Endodermal cell (in vitro differentiated cells): ENCODE measurements at places on chromosomes 3 and 15. TPM values are rescaled to one million over a fixed set of nuclear protein-coding genes. Genes with fewer than 3 reads are reported as not detected.

DUOXA1 gene
- total RNA-seq: 0.13 to 1.4 TPM (median 0.86 TPM) in 3 replicates

NRROS gene
- total RNA-seq: 3.2 TPM in 2 replicates

ADIPOQ gene
- not detected in 3 replicates for total RNA-seq

DNA sequence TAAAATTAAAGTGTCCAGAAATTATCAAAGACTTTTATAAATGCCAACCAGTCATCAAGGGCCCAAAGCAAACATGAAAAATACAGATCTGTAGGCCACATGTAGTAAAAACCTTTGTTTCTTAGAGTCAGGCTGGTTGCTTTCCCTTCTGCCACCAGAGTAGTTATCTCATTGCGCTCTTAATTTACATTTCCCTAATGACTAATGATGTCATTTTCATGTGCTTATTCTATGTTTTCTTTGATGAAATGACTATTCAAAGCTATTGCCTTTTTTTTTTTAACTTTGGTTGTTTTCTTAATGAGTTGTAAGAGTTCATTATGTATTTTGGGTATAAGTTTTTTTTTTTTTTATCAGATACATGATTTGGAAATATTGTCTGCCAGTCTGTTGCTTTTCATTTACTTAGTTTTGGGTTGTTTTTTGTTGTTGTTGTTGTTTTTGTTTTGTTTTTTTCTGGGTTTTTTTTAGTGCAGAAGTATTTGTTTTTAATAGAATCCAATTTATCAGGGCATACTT lies 140.6 kb downstream of the HCN4 start:
- H3K4me3 ChIP-seq: no peak overlapping the region
- no peak for DNase-seq
- H3K36me3 ChIP-seq: peaks cover 16% of the 10 kb centered on the region
- no peak overlapping the region for H3K27ac ChIP-seq
- no peaks in the 10 kb centered on the region for H3K27me3 ChIP-seq
- peaks cover 12% of the 10 kb centered on the region for H3K4me1 ChIP-seq

DNA sequence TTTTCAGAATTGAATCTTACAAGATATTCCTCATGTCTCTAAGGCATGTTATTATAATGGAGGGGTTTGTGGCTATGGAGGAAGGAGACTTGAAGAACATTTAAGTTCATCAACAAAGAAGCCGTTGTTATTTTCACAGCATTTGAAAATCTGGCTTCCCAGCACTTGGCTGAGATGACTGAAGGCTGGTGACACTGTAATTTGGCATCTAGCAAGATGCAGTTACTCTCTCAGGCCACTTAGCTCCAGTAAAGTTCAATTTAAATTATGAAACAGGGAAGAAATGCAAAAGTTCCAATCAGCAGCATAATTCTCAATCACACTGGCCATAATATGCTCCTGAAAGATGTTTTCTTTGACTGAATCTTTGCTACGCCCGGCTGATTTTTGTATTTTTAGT lies 139.4 kb upstream of the NUDT16 start:
- no peaks in the 10 kb centered on the region for H3K4me1 ChIP-seq
- no peak overlapping the region for H3K27ac ChIP-seq
- no peak for DNase-seq
- H3K36me3 ChIP-seq: no peaks in the 10 kb centered on the region
- no peak overlapping the region for H3K4me3 ChIP-seq
- no peaks in the 10 kb centered on the region for H3K27me3 ChIP-seq

- peak; percentile 63 for DNase-seq
- no peaks in the 10 kb centered on the region for H3K4me1 ChIP-seq
- peak overlapping the region; percentile 88 for H3K4me3 ChIP-seq
- H3K27ac ChIP-seq: peak overlapping the region; percentile 85
- no peaks in the 10 kb centered on the region for H3K27me3 ChIP-seq
Measured at GRCh38 chr3:157174290-157174648, 14.3 kb upstream of the CCNL1 start.

DNA sequence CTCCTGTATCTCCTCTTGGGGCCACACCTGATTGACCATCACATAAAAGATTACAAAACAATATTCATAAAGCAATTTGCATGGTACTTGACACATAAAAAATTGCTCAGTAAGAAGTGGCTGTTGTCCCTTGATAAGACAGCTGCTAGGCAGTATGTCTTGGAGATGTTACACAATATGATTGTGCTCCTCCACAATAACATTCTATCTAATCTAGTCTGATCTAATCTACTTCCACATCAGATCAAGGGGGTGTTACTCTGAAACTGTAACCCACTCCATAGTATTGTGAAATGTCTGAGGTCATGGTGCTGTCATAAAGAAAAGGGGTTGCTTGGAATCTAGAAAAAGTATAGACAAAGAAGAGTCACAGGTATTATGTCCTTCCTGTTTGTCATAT lies 23.4 kb upstream of the AQP9 start:
- no peaks in the 10 kb centered on the region for H3K27me3 ChIP-seq
- no peaks in the 10 kb centered on the region for H3K36me3 ChIP-seq
- no peak for DNase-seq
- no peak overlapping the region for H3K4me3 ChIP-seq
- H3K4me1 ChIP-seq: no peaks in the 10 kb centered on the region
- no peak overlapping the region for H3K27ac ChIP-seq

DNA sequence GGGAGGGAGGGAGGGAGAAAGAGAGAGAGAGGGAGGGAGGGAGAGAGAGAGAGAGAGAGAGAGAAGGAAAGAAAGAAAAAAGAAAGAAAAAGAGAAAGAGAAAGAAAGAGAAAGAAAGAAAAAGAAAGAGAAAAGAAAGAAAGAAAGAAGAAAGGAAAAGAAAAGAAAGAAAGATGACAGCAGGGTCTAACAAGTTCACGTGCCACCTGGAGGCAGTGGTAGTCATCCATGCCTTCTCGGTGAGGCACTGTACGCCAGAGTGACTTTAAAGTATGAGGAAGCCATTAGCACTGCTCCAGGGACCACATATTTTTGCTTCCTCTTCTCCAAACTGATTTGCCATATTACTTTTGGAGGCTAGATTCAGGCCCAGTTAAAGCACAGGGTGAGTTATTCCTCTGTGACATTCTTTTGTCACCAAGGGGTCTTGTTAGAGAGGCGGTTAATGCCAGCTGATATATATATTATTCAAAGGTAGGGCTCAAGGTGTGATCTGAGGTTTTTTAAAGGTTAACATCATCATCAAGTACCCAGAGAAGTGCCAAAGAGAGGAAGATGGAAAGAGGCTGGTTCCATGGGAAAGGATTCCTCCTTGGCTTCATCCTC lies at the start of gene HTR3D:
Gene HTR3D (plus strand): TSS at position 556 of the 606 bp plus-strand sequence. CDS start 0 bp downstream, at position 556.
- no peak within 1 kb of the TSS for H3K4me3 ChIP-seq
- H3K27ac ChIP-seq: no peak within 1 kb of the TSS
- H3K27me3 ChIP-seq: no peaks in the 10 kb centered on the region
- H3K4me1 ChIP-seq: no peaks in the 10 kb centered on the region
- no peaks in the 10 kb centered on the region for H3K36me3 ChIP-seq

DNA sequence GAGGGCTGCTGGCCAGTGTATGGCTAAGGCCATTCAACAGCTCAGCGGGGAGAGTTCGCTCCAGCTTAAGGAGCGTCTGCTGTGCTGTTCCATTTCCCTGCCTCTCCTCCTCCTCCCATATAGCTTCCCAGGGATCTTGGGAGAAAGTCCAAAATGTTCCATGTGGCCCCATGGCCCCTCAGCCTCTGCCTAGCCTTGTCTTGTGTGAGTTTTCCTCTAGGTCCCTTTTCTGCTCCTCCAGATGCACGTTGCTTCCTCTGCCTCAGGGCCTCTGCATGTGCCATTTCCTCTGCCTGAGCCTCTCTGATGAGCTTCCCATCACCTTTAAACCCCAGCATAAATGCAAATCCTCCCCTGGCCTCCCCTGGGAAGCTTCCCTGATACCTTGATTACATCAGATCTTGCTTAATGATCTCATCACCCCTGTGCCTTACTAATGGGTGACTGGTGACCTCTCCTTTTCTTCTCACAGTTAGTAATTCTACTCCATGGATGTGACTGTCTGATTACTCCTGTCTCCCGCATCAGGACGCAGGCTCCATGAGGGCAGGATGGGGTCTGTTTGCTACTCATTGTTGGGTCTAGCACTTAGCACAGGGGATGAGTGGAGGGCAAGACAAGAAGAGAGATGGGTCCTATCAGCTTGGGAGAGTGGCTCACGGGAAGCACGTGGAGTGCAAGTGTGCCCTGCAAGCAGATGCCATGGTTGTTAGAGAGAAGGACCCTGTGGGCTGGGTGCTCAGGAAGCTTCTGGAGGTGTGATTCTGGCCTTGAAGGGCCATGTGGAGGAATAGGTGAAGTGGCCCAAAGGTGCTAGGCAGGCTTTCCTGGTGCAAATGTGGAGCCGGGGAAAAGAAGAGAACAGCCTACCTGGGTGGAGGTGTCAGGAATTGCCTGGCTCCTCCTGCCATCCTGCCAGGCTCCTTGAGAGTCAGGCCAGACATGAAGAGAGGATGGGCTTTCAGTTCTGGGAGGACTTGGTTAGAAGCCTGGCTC lies 23.8 kb downstream of the ITGA11 start:
- H3K4me3 ChIP-seq: no peak overlapping the region
- H3K4me1 ChIP-seq: no peaks in the 10 kb centered on the region
- DNase-seq: peak; percentile 42
- no peaks in the 10 kb centered on the region for H3K27me3 ChIP-seq
- no peak overlapping the region for H3K27ac ChIP-seq
- H3K36me3 ChIP-seq: no peaks in the 10 kb centered on the region

GRCh38 chr3:18808429-18808828 lies 339.9 kb upstream of the KCNH8 start:
- H3K4me1 ChIP-seq: no peaks in the 10 kb centered on the region
- no peak overlapping the region for H3K4me3 ChIP-seq
- no peak overlapping the region for H3K27ac ChIP-seq
- H3K36me3 ChIP-seq: no peaks in the 10 kb centered on the region
- DNase-seq: no peak

DNA sequence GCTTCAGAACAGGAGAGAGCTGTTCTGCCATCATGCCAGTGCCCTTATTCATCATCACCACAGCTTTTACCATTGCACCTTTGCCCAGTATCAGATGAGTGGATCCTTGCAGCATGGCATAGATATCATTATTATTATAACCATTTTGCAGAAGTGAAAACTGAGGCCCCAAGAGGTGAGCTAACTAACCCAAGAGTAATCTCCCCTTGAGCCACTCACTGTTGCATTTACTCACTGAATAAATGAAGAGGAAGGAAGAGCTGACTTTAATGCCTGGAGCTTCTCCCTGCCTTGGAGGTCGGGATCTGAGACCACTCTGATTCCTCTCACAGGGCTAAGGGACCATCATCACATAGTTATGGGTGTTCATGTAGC lies 32.0 kb downstream of the HRH1 start:
- no peak overlapping the region for H3K4me3 ChIP-seq
- no peak overlapping the region for H3K27ac ChIP-seq
- H3K36me3 ChIP-seq: no peaks in the 10 kb centered on the region

GRCh38 chr3:60594025-60594424 lies 657.2 kb downstream of the FHIT start:
- H3K27me3 ChIP-seq: no peaks in the 10 kb centered on the region
- DNase-seq: no peak
- H3K36me3 ChIP-seq: no peaks in the 10 kb centered on the region
- H3K27ac ChIP-seq: no peak overlapping the region

GRCh38 chr15:65278480-65278879 lies 8.2 kb downstream of the PARP16 start:
- H3K27ac ChIP-seq: no peak overlapping the region
- no peak for DNase-seq
- H3K4me3 ChIP-seq: no peak overlapping the region
- no peaks in the 10 kb centered on the region for H3K27me3 ChIP-seq
- H3K4me1 ChIP-seq: peaks cover 3% of the 10 kb centered on the region

GRCh38 chr15:93066834-93067648 lies 22.0 kb downstream of the RGMA start:
- H3K36me3 ChIP-seq: peaks cover 71% of the 10 kb centered on the region
- no peak for DNase-seq
- no peak overlapping the region for H3K27ac ChIP-seq
- peaks cover 31% of the 10 kb centered on the region for H3K4me1 ChIP-seq
- no peaks in the 10 kb centered on the region for H3K27me3 ChIP-seq

DNA sequence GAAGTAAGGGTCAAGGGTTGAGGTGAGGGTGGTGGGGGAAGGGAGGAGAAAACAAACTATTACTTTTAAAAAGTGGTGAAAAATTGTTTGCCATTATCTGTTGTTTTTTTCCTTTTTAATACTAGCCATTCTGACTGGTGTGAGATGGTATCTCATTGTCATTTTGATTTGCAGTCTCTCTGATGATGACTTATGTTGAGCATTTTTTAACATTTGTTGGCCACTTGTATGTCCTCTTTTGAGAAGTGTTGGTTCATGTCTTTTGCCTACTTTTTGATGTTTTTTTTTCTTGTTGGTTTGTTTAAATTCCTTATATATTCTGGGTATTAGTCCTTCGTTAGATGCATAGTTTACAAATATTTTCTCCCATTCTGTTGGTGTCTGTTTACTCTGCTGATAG lies 185.9 kb upstream of the ANKRD28 start:
- H3K27ac ChIP-seq: no peak overlapping the region
- no peaks in the 10 kb centered on the region for H3K36me3 ChIP-seq
- no peaks in the 10 kb centered on the region for H3K4me1 ChIP-seq
- H3K27me3 ChIP-seq: no peaks in the 10 kb centered on the region
- no peak overlapping the region for H3K4me3 ChIP-seq
- no peak for DNase-seq

DNA sequence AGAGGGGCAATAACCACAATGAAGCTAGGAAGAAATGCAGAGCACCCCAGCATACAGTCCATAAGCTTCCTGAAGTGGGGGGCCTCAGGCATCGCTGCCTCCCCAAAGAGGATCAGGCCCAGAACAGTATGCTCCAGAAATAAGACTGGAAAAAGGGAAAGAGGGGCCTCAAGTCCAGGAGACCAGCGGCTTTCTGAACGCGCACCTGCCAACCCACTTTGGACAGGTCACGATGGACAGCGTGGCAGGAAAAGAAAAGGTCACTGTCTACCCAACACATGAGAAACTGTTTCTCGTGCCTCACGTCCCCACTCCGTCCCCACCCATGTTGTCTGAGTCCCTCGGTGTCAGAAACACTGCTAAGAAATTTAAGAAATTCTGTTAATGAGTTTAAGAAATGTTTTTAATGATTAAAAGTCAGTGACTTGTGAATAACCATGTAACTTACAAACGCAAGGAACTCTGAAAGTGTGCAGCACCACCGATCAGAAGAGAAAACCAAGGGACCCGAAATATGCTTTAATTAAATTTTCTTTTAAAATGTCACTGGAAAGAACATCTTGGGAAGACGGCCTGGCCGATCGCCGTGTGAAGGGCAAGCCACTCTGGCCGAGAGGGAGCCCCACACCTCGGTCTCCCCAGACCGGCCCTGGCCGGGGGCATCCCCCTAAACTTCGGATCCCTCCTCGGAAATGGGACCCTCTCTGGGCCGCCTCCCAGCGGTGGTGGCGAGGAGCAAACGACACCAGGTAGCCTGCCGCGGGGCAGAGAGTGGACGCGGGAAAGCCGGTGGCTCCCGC lies 1.7 kb upstream of the PPARG start:
- peak; percentile 76 for DNase-seq
- H3K4me3 ChIP-seq: peak overlapping the region; percentile 69
- no peaks in the 10 kb centered on the region for H3K4me1 ChIP-seq
- H3K27ac ChIP-seq: no peak overlapping the region

- H3K27me3 ChIP-seq: no peaks in the 10 kb centered on the region
- H3K27ac ChIP-seq: no peak overlapping the region
- peaks cover 55% of the 10 kb centered on the region for H3K36me3 ChIP-seq
- H3K4me1 ChIP-seq: no peaks in the 10 kb centered on the region
- DNase-seq: no peak
Measured at GRCh38 chr15:72502220-72502809, 28.2 kb downstream of the ARIH1 start.
